ENCODE measurements at places on chromosomes 3 and 15.

GRCh38 chr15:60399931-60400330 lies 2.1 kb upstream of the ANXA2 start:
- no peak for DNase-seq

GRCh38 chr15:69869291-69869690 lies 228.4 kb downstream of the TLE3 start:
- DNase-seq = no peak

DNA sequence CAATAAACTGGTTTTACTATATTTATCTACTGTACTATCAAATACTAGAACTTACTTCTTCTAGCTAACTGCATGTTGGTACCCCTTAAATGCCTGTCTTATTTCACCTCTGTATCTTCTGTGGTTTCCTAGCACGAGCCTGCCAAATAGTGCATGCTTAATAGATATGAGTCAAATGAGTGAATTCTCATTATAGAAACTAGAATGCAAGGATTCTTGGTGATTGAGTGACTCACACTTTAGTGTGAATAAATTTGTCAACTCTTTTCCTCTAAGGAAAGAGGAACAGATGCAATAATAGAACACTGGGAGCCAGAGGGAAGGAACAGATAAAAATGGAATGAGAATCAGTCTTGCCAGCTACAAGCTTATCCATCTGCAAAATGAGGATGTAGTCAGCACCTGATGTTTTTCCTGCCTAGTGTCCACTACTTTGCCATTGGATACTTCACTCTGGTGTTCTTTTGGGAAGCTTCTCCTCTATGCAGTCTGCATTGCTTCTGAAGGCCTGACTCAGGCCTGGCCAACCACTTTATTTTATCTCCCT lies 189.1 kb upstream of the CADPS start:
- DNase-seq = no peak

- DNase-seq = no peak
These were observed 251.9 kb downstream of the IGSF11 start for GRCh38 chr3:118782755-118783202.

DNA sequence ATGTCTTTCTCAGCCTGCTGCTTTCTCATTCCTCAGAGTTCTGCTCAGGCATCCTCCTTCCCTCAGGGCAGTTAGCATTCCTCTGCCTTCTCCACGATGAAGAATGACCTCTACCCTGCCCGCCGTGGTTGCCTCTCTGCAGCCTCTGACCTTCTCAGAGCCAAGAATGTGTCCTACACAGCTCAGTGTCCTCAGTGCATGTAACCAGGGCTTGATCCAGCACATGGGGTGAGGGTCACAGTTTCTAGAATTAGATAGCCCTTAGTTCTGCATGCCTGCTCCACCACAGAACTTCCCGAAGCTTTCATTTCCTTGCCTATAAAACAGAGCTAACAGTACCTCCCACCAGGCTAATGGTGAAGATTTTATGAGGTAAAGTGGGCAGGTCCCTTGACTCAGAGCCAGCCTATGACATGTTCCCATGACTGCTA lies 182.1 kb downstream of the CLSTN2 start:
- DNase-seq = no peak

DNA sequence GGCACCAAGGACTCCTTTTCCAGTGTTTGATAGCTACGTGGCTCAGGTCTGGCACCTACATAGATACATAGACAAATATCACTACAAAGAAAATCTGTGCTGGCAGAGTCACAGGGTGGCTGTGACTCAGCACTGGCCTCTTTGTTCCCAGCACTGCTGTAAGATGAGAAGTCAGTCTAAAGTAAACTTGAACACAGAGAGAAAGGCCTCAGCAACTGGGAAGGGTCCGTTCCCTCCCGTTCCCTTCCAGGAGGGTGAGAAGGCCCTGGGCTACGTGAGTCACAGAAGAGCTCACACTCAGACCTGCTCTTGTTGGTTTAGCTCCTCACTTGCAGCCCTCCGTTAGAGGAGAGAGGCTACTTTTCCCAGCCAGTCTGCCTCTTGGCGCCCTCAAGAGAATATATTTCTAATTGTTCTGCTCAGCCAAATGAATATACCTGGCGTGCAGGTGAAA lies 23.1 kb downstream of the ANXA2 start:
- DNase-seq = no peak

GRCh38 chr3:113625834-113626233 lies 70.6 kb downstream of the USF3 start:
- DNase-seq = no peak

GRCh38 chr15:74304431-74304830 lies 63.0 kb downstream of the CYP11A1 start:
- DNase-seq = no peak

- DNase-seq = no peak
These were observed 164.3 kb upstream of the VEPH1 start for GRCh38 chr3:157667493-157667892.

GRCh38 chr3:119873646-119874045 lies 91.7 kb downstream of the NR1I2 start:
- no peak for DNase-seq

- peak; percentile 72 for DNase-seq
These were observed 55.0 kb upstream of the CHD2 start for GRCh38 chr15:92845126-92845508.

DNA sequence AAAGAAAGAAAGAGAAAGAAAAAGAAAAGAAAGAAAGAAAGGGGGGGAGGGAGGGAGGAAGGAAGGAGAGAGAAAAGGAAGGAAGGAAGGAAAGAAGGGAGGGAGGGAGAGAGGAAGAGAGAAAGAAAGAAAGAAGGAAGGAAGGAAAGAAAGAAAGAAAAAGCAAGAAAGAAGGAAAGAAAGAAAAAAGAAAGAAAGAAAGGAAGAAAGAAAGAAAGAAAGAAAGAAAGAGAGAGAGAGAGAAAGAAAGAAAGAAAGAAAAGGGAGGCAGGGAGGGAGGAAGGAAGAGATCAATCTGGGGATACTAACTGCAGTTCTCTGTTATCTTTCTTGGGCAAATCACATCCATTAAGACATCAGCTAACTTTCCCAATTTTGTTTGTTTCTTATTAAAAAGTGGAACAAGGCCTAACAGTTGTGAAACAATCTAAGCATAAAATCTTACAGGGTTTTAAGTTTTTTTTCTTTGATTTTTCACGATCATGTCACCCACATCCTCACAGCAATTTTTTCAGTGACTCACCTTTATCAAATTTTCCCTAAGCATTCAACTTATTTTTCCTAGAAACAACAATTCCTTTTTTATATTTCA lies 36.8 kb downstream of the TBC1D2B start:
- DNase-seq = no peak

DNA sequence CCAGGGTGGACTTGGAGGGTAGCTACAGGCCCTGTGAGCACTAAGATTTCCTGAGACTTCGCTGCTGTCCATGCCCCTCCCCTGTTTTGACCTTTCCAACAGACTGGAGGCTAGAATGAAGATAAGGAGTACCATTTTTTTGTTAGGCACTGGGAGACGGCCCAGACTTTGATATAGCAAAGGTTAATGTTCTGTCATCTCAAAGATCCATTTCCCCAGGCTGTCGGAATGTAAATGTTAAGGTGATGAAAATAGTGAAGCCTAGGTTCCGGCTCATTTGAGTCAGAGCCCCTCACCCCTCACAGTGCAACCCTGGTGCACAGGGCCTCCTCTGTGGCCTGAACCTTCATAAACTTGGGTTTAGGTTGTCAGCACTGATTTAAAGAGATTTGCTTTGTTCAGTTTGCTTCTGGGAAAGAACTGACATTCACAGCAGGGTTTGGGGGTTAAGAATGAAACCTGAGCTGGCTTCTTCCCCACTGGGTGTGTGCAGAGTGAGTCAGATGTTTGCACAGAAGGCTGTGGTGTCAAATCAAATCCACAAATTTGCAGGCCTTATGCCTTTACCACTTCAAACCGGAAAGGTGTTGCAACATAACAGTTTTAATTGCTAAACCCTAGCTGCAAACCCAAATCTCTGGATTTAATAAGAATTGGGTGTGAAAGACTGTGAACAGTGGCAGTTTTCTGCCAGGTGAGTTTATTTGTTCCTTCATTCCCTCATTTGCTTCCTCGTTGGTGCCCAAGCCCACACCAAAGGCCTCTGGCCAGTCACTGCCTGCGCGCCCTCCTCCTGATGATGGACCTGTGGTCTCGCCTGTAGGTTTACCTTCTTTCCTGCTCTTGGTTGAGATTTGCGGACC lies 20.6 kb upstream of the KCTD6 start:
- DNase-seq = no peak

- no peak for DNase-seq
These were observed 3.7 kb downstream of the MRAS start for GRCh38 chr3:138351916-138352550.

- DNase-seq = no peak
These were observed 959 bp downstream of the TPM1 start for GRCh38 chr15:63043335-63044076.

DNA sequence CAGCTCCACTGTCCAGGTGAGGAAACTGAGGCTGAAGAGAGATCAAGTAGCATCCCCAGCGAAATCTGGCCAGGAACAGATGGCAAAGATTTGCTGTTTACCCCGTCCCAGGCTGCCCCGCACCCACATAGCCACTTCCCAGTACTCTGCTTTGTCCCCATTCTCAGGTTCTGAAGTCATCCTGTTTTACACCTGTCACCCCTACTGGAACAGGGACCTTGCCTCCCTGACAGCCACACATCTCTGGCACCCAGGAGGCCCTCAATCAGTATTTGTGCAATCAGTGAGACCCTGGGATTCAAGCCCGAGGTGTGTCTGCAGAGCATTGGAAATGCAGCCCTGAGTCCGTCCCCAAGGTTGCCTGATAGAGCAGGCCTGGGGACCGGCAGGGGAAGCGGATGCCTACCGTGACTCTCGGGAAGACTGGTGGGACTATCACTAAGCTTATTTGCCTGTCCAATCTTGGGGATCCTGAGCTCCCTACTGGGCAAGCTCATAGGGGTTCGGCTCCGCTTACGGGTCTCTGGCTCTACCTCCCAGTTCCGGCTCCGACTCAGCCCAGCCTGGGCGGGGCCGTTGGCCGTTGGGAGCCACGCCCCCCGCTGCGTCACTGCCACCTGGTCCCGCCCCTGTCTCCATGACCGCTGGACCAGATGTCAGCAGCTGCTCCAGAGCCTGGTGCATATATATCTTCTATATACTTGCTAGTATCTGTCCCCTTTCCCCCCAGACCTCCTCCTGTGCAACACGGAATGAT lies 17.5 kb upstream of the FANCD2 start:
- DNase-seq = peak; percentile 77

- no peak for DNase-seq
These were observed 890.5 kb downstream of the TUSC7 start for GRCh38 chr3:117600112-117600511.

DNA sequence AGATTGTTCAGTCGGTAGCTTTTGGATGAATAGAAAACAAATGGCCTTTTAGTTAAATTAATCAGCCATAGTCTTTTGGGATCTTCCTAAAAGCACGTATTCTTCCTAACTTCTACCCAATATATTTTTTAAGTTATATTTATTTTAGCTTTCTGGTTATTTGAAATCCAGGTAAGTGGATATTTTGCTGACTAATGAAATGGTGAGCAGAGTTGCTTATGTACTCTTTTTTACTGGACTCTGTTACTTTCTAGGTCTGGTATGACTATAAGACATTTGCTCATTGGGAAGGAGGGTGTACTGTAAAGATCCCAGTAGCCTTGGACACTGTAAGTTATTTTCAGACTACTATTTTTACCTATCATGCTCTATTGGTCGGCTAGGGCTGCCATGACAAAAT lies 13.8 kb upstream of the CAPN3 start:
- no peak for DNase-seq

DNA sequence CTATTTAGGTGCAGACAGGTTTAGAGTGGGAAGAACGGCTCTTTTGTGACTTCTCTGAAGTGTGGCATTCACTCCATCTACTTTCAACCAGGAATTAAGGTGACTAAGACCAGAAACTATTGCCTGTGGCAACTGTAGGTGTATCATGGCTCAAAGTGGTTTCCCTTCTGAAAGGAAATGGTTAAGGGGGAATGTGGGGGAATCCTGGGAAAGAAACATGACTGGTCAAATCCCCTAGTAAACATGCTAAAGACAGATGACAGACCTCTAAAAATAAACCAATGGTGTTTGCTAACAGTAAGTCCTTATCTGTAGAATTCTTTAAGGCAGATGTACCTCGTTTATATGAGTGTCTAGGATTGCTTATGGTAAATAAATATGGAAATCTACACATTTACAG lies 56.9 kb downstream of the MEGF11 start:
- no peak for DNase-seq

DNA sequence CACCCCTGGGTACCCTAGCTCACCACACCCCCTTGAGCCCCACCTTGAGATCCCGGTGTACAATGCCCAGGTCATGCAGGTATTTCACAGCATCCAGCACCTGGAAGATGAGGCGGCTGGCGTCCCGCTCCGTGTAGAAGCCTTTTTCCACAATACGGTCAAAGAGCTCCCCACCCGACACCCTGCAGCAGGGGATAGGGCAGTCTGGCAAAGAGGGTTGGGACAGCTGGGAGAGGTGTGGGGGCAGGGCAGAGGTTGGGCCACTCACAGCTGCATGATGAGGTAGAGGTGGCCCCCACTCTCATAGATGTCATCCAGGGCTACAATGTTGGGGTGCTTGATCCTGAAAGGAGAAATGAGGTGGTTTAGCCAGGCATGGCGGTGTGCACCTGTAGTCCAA lies 6.9 kb downstream of the CAMK1 start:
- DNase-seq = no peak

GRCh38 chr3:133663569-133664313 lies 2.0 kb upstream of the TOPBP1 start:
- DNase-seq = peak; percentile 86

DNA sequence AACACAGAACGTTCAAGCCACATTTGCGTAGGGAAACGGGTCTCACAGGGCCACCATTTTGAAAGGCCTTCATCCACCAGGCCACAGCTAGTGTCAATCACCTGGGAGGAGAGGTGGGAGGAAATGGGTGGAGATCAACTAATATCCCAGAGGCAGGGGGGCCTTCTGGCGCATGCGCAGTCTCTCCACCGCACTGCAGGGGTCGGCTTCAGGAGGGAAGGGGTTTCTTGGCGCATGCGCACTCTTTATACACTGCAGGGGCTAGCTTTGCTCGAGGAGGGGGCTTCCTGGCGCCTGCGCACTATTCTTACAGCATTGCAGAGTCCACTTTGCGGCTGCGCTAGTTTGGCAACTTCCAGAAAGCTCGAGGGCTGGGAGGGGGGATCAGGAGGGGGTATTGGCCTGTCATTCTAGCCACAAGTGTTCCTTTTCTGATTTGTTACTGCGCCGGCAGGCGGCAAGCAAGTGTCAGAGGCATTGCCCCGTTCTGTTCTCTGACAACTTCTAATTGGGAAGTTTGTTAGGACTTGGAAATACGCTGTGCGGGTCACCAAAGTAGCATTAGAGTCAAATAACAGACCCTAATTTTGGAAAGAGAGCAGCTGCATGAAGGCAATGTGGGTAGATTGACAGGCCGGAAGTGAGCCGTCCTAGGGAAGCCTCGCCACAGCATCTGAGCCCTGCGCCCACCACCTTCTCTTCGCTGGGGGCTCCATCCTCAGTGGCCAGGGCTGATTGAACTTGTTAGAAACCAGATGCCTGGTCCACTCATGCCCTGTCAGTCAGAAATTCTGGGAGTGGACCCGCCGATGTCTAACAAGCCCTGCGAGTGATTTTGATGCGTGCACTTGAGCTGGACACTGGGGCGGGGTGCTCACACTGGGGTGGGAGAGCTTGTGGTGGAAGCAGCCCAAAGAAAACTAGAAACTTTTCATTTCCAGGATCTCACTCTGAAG lies 173.5 kb upstream of the NDN start:
- DNase-seq = no peak

Measured in hematopoietic multipotent progenitor cell treated with erythropoietin and hydrocortisone succinate and interleukin-3 and kit ligand, for 8 days (in vitro differentiated cells).